Neural progenitor cell (in vitro differentiated cells): ENCODE measurements at places on chromosomes 5 and 9. TPM values are rescaled to one million over a fixed set of nuclear protein-coding genes. Genes with fewer than 3 reads are reported as not detected.

Gene SLC34A3
- total RNA-seq = not detected in 2 replicates

Gene ARID3C
- total RNA-seq = 4.7 and 5.3 TPM in 2 replicates

Gene MAST4
- 0.99 and 3.7 TPM in 2 replicates for total RNA-seq

Gene CCDC152
- total RNA-seq = 11.8 and 23.9 TPM in 2 replicates

Gene SPATA31E1
- not detected in 2 replicates for total RNA-seq
